Sigmoid colon (tissue), 7 donors: ENCODE measurements at places on chromosomes 6 and 20. TPM values are rescaled to one million over a fixed set of nuclear protein-coding genes. Genes with fewer than 3 reads are reported as not detected.

- peak; percentile 75 for DNase-seq
Measured at GRCh38 chr6:7787137-7787608, 61.3 kb downstream of the BMP6 start.

GUCA1A gene
- 0.36 TPM for total RNA-seq

LMBRD1 gene
- 58.9 TPM for total RNA-seq

GRCh38 chr6:78308025-78308424 lies 559.3 kb upstream of the IRAK1BP1 start:
- DNase-seq = no peak

DNA sequence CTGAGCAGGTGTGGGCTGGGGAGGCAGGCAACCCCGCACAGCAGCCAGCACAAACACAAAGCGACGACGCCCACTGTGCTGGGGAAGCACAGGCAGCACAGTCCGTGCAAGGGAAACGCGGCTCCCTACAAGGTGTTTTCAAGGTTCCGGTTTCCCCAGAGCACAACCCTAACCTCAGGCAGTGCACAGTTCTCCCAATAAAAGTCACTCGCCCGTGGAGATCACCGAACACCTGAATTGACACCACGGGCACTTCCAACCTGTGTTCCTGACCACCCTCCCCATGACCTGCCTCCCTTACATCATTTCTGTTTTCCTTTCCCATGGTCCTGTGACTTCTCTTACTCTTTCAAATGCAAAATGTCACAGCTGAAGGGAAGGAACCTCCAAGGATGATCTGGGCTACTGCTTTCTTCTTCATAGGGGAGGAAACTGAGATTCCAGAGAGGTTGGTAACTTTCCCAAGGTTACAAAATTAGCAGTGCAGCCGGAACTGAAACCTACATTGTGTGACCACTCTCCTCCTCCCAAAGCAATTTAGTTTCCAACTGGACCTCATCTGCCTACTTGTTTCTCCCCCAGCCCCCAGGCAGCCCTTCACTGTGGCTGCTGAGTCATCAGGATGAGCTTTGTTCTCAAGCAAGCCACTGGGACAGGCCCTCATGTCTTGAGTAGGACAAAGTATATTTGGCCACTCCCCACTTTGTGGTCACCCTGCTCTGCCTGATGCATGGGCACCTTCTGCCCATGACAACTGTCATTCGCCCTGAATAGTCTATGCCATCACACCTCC lies 125.3 kb downstream of the ATXN1 start:
- no peak for DNase-seq

DNA sequence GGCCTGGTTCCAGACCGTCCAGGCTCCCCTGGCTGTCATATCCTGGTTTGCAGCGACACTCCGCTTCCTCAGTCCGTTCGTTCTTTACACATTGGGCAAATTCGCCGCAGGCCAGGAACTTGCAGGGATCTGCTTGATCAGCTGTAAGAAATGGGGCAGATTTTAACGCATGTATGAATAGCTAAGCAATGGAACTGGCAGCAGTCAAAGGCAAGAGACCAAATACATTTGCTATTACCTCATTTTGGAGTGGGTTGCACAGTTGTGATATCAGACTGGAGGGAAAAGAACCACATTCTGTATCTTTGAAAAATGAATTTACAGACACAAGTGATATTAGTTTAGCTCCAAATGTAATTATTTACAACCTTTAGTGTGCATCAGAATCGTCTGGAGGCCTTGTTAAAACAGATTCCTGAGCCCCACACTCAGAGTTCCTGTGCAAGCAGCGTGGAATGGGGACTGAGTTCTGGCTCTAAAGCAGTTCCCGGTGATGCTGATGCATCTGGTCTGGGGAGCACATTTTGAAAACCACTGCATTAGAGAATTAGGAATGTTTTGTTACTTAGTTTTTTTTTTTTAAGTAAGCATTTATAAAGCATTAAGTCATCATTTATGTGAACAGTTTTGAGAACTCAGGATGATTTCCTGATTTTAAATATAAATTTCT lies 141.3 kb downstream of the IMPG1 start:
- no peak for DNase-seq

LAMA2 gene
- 131 TPM for total RNA-seq

DNA sequence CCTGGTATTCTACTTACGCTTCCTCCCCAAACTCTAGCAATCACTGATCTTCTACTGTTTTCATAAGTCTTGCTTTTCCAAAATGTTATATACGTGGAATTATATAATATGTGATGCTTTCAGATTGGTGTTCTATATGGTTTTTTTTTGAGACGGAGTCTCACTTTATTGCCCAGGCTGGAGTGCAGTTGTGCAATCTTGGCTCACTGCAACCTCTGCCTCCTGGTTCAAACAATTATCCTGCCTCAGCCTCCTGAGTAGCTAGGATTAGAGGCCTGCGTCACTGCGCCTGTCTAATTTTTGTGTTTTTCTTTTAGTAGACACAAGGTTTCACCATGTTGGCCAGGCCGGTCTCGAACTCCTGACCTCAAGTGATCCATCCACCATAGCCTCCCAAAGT lies 10.9 kb upstream of the FAM83D start:
- DNase-seq = no peak

DNA sequence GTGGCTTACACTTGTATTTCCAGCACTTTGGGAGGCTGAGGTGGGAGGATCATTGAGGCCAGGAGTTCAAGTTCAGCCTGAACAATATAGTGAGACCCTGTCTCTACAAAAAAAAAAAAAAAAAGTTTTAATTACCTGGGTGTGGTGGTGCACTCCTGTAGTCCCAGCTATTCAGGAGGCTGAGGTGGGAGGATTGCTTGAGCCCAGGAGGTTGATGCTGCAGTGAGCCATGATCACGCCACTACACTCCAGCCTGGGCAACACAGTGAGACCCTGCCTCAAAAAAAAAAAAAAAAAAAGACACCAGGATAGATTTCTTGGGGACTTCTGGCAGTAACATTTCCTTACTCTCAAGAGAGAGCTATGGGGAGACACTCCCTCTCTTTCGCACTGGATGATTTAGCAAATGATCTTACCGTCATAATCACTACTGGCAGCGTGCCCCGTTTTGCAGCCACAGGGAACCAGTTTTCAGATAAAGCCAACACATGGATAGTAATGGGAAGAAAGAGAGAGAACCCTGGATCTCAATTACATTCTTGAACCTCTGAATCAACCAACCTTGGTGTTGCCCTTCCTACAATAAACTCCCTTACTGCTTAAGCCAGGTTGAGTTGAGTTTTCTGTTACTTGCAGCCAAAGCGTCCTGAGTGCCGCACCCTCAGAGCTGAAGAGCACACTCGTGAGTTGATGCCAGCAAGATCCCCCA lies 18.1 kb upstream of the PTPN1 start:
- peak; percentile 30 for DNase-seq

GRCh38 chr20:44494681-44495080 lies 19.0 kb downstream of the TTPAL start:
- no peak for DNase-seq

GRCh38 chr6:181049-181654 lies 111.1 kb upstream of the DUSP22 start:
- no peak for DNase-seq

DNA sequence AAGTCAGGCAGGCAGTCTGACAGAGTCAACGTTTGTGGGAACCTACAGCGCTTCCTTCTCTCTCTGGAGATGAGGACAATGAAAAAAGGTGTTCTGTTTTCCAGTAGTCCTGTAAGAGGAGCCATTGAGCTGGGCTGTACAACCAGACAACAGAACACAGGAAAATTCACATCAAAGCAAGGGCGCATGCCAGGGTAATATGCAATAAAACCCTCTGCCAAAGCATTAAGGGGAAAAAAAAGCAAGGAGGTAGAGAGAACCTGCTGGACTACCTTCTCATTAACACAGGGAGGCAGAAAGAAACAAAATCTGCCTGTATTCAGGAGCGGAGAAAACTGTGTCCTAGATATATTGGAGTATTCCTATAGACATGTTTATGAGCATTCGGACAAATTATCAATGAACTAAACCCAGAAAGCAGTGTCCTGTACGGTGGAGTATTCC lies 1.3 kb downstream of the RNF24 start:
- DNase-seq = no peak

LAMA4 gene
- total RNA-seq = 225 TPM

DNA sequence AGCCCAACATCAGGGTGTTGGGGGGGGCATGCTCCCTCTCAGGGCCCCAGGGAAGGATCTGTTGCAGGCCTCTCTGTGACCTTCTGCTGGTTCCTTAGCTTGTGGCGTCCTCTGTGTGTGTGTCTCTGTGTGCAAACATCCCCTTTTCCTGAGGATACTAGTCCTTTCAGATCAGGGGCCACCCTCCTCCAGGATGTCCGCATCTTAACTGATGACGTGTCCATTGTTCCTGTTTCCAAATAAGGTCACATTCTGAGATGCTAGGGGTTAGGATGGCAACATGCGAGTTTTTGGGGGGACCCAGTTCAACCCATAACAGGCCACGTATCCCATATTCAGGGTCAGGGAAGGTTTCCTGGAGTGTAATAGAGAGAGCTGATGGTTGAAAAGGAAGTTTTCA lies 40.9 kb downstream of the GMPR start:
- no peak for DNase-seq

DNA sequence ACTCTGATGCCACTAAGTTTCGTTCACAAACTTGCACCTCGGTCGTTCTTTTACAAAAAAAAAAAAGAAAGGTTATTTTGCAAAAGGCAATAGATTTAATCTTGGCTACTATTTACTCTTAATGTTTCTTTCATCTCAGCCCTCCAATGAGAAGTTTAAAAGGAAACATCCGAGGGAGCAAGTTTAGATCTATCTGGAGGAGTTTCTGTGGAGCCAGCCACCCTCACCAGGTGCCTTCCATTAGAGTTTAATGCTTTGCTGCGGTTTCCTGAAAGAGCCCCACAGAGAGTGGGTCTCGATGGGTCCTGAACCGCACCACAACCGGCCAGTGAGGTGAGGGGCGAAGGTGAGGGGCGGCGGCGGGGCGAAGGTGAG lies 632 bp downstream of the PRKN start:
- DNase-seq = no peak

- peak; percentile 83 for DNase-seq
Measured at GRCh38 chr6:35092362-35093117, 48.6 kb downstream of the TCP11 start.

GRCh38 chr20:12023194-12023795 lies 105.6 kb downstream of the BTBD3 start:
- DNase-seq = no peak

DNA sequence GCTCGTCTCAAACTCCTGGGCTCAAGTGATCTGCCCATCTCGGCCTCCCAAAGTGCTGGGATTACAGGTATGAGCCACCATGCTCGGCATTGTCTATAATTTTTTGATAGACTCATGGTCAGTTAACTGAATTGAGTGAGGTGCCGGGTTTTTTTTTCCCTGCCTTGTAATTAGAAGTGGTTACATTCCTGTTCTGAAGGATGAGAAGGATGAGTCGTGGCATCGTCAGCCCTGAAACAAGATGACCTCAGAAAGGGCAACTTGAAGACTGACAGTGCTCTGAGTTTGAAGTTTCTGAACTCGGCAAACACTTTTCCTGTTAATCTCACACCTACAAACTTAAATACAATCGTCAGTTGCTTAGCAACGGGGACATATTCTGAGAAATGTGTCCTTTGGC lies 158.7 kb upstream of the PDE10A start:
- DNase-seq = no peak

LPIN3 gene
- 19.3 TPM for total RNA-seq

DLGAP4 gene
- 60.7 TPM for total RNA-seq

ADGB gene
- total RNA-seq = not detected

KHDC1L gene
- not detected for total RNA-seq

DNA sequence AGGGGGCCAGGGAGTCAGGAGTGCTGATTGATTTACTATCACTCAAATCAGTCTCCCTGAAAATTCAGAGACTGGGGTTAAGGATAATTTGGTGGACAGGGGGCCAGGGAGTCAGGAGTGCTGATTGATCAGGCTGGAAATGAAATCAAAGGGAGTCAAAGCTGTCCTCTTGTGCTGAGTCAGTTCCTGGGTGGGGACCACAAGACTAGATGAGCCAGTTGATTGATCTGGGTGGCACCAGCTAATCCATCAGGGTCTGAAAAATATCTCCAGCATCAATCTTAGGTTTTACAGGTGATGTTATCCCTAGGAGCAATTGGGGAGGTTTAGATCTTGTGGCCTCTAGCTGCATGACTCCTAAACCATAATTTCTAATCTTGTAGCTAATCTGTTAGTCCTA lies 6.1 kb upstream of the AFG1L start:
- no peak for DNase-seq

DNA sequence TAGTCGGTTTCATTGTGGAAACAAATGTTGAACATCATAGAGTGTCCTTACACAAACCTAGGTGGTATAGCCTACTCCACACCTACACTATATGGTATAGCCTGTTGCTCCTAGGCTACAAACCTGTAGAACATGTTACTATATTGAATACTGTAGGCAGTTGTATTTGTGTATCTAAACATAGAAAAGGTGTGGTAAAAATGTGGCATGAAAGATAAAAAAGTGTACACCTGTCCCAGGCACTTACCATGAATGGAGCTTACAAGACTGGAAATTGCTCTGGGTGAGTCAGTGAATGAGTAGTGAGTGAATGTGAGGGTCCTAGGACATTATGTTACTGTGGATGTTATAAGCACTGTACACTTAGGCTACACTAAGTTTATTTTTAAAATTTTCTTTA lies 103.0 kb downstream of the ZFAND3 start:
- DNase-seq = no peak

GRCh38 chr20:34344238-34344637 lies 18.8 kb upstream of the ITCH start:
- no peak for DNase-seq

- DNase-seq = no peak
Measured at GRCh38 chr6:140077827-140078560, 703.5 kb upstream of the CITED2 start.

DNA sequence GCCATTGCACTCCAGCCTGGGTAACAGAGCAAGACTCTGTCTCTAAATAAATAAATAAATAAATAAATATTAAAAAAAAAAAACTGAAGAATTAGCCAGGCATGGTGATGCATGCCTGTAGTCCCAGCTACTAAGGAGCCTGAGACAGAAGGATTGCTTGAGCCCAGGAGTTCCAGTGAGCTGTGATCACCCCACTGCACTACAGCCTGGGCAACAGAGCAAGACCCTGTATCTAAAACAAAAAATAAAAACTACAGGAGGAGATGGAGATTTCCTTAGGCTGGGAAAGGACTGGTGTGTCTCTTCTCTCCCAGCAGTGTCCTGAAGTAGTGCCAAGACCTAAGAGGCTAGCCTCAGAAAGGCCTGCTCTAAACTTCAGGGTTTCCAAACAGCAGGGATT lies 8.1 kb upstream of the GTF3C6 start:
- no peak for DNase-seq

DNA sequence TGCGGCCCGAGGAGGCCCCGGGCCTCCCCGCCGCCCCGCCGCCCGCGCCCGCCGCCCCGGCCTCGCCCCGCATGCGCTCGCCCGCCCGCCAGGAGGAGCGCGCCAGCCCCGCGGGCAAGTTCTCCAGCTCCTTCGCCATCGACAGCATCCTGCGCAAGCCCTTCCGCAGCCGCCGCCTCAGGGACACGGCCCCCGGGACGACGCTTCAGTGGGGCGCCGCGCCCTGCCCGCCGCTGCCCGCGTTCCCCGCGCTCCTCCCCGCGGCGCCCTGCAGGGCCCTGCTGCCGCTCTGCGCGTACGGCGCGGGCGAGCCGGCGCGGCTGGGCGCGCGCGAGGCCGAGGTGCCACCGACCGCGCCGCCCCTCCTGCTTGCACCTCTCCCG lies 1.5 kb downstream of the FOXQ1 start:
- no peak for DNase-seq

SIRPG gene
- not detected for total RNA-seq

ACSS2 gene
- 35.3 TPM for total RNA-seq

GRCh38 chr6:23559587-23560343 lies 566.2 kb upstream of the NRSN1 start:
- no peak for DNase-seq

PYGB gene
- 207 TPM for total RNA-seq

PTCHD4 gene
- total RNA-seq = 1.3 TPM

- DNase-seq = no peak
Measured at GRCh38 chr20:2169456-2170088, 67.9 kb downstream of the STK35 start.
